Astrocyte (in vitro differentiated cells and primary cell): ENCODE measurements at places on chromosomes 13 and 19. TPM values are rescaled to one million over a fixed set of nuclear protein-coding genes. Genes with fewer than 3 reads are reported as not detected.

ZNF701 gene
- 10.9 and 15.6 TPM in 2 replicates for total RNA-seq

SIGLEC10 gene
- not detected in 2 replicates for total RNA-seq

SYNGR4 gene
- total RNA-seq, result not detected in 2 replicates

ONECUT3 gene
- total RNA-seq, result not detected in 2 replicates

POU2F2 gene
- total RNA-seq, result 7.7 and 8.3 TPM in 2 replicates

- no peak for DNase-seq
Observed at GRCh38 chr13:112685896-112686295, 3.9 kb upstream of the ATP11A start.

DNA sequence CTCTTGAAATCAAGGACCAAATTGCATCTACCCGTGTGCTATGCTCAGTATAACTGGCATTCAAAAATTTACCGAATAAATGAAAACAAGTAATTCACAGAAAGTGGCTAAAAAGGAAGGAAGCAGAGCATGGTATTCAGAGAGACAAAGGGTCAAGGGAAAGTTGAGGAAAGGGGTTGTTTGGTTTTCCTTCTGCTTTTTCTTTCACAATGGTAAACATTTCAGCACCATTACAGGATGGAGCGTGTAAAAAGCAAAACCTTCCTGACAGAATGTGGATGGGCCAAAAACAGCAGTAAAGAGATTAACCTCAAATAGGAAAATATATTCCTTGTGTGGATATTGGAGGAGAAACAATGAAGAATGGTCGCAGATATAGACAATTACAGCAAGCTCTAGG lies 14.8 kb downstream of the DIAPH3 start:
- DNase-seq, result no peak

- no peak for DNase-seq
Observed at GRCh38 chr19:31548941-31549340, 199.7 kb upstream of the TSHZ3 start.

DNA sequence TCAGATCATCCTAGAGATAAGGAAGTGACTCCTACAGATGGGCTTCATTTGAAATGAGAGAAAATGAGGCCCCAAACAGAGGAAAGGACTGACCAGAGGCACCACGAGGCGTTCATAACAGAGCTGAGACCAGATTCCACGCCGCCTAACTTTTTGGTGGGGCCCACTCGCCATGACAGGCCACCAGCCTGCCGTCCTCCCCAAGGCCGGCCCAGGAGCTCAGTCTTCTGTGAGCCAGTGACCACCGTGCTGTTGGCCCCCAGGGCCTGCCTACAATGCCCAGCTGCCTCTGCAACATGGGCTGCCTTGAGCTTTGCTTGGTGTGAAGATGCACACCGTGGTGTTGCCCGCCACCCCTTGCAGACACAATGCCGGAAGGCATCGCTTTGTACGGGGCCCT lies 40.5 kb downstream of the TSHZ3 start:
- DNase-seq, result no peak

GRCh38 chr13:57948884-57949283 lies 317.3 kb downstream of the PCDH17 start:
- DNase-seq, result no peak

- no peak for DNase-seq
Observed at GRCh38 chr19:46422344-46422743, 6.4 kb downstream of the PNMA8C start.

GRCh38 chr19:49596954-49597702 lies 6.1 kb downstream of the PRR12 start:
- no peak for DNase-seq

GRCh38 chr13:20425819-20426219 lies 99.8 kb downstream of the CRYL1 start:
- no peak for DNase-seq
